Parietal lobe (tissue), 2 donors: ENCODE measurements at places on chromosomes 1 and 21. TPM values are rescaled to one million over a fixed set of nuclear protein-coding genes. Genes with fewer than 3 reads are reported as not detected.

CD46 gene
- 238 TPM for total RNA-seq

DUSP12 gene
- total RNA-seq: 104 TPM

LAMB3 gene
- 1.3 TPM for total RNA-seq

RAP1GAP gene
- 31.6 TPM for total RNA-seq

KCNE2 gene
- total RNA-seq: not detected

PTCH2 gene
- total RNA-seq: 2.5 TPM

RHD gene
- not detected for total RNA-seq

ARHGAP29 gene
- total RNA-seq: 15.7 TPM

IL22RA1 gene
- total RNA-seq: not detected

NR5A2 gene
- not detected for total RNA-seq

ASCL5 gene
- total RNA-seq: not detected

CEP85 gene
- 19.4 TPM for total RNA-seq

LPAR3 gene
- total RNA-seq: not detected

C1orf105 gene
- total RNA-seq: not detected

RPE65 gene
- 0.31 TPM for total RNA-seq

ABCA4 gene
- total RNA-seq: 0.31 TPM

GPR52 gene
- total RNA-seq: 13.8 TPM

HPCAL4 gene
- total RNA-seq: 47.9 TPM

TFF3 gene
- not detected for total RNA-seq
